ENCODE measurements at places on chromosomes 2 and 18.
A peak's percentile ranks its signal among the peaks of the same experiment; 100 is the strongest.

DNA sequence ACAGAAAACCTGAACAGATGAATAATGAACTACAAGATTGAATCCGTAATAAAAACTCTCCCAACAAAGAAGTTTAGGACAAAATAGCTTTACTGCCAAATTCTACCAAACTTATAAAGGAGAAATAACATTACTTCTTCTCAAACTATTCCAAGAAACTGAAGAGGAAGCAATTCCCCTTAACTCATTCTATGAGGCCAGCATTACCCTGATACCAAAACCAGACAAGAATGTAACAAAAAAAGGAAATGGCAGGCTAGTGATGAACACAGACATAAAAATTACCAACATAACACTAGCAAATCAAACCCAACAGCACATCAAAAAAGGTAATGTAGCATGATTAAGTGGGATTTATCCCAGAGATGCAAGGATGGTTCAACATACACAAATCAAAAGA lies 213.7 kb upstream of the FOSL2 start:
- DNase-seq, result no peak

DNA sequence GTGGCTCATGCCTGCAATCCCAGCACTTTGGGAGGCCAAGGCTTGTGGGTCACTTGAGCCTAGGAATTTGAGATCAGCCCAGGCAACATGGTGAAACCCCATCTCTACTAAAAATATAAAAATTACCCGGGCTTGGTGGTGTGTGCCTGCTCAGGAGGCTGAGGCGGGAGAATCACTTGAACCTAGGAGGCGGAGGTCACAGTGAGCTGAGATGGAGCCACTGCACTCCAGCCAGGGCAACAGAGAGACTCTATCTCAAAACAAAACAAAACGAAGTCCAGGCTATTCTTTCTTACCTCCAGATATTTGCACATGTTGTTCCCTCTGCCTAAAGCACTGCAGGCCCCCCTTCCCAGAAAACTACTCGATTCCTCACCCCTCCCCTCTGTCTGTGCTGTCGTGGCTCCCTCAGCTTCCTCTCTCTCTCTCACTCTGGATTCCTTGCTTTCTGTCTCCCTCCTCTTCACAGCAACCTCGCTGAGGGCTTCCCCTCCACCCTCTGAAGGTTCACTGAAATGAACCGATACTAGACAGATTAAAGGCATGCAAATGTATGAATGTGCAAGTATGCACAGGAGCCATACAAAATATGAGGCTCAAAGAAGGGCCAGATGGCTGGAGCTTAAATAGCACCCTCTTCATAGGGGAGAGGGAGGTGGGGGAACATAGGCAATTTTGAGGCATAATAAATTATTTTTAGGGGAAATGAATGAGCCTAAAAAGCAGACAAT lies 18.5 kb downstream of the TMEM177 start:
- no peak for DNase-seq

DNA sequence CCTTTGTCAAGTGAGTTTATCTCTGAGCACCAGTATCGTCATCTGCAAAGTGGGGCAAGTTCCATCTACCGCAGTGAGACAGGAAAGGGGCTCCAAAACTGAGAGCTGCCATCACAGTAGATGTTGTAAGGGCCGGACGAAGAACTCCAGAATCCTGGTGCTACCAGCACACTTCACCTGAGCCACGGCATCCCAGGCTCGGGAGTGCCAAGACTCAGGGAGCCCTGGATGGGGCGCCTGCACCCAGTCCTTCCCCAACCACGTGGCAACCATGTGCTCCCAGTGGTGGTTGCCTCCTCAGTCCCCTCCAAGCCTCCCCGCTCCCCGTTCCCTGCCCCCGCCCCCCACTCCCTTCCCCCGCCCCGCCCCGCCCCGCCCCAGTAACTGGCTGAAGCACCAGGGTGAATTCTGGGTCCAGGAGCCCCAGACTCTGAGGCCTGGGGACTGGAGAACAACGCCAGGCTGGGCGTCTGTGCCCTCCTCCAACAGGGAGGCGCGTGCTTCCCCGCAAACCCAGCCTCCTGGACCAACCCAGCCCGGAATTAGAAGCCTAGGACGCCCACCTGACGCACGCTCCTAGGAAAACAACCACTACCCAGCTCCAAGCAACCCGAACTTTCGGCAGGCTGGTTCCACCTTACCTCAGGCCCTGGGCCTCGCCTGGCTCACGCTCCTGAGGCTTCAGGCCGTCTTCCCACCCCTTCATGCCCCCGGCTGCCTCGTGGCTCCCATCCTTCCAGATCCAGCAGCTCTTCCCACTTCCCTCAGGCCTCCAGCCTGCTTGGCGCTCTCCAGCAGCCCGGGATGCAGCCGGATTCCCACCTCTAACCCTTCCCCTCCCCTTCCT lies 67.6 kb downstream of the LAMA3 start:
- DNase-seq, result no peak

DNA sequence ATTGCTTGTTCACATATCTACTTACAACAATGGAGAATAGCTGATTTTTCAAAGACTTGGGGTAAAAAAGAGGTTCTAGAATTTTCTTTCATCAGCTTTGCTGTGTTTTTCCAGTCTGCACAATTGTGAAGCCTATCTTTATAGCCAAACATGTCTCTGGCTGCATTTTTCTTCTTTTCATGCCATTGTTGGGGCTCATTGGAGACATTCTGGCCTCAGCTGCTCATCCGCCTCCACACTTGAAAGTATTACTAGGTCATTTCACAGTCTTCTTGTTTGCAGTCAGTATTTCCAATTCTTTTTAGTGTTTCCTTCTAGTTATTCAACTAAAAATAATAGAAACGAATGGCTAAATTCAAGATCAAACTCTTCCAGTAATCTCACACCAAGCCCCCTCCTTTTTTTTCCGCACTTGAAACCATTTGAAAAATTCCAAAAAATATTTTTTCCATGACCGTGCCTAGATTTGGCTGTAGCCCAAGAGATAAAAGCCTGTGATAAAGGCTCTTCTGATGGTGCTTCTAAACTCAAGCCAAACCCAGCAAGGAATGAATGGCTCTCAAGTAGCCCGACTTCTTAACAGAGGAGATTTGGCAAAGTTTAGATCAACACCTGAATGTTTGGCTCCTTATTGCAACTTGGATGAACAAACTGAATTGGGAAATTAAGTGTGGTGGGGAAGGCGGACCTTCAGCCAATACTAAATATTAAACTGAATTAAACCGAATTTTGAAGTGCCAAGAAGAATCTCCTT lies 103.4 kb downstream of the NRP2 start:
- DNase-seq, result peak; percentile 45

GRCh38 chr2:229169751-229170150 lies 101.3 kb downstream of the PID1 start:
- no peak for DNase-seq

DNA sequence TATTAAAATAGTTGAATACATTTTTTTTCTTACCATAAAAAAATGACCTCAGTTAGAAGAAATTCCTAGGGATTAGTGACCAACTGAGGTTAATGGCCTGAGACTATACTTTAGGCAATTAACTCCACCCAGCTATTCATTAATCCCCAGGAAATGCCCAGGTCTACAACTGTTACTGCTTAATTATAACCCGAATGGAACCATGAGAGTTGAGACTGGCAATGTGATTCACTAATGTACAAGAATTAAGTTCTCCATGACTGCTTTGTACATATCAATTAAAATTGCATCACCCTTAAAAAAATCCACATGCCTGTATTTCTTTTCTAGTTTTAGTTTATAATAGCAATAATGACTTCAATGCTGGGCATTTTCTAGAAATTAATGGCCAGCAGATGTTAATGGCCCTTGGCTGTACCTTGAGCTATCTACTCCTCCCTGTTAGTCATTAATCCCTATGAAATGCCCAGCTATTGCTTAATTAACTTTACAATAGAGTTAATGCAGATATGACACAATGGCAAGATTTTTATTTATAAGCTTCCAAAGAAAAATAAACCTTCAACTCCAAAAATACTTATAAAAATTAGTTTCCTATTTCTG lies 44.1 kb downstream of the ERBB4 start:
- DNase-seq, result no peak

Measured in M059J (cell line).